HuH-7 (cell line): ENCODE measurements at places on chromosomes 3 and 15.
A peak's percentile ranks its signal among the peaks of the same experiment; 100 is the strongest.

GRCh38 chr15:42147431-42147735 is 9.1 kb downstream of the PLA2G4F start:
- no peak for DNase-seq

DNA sequence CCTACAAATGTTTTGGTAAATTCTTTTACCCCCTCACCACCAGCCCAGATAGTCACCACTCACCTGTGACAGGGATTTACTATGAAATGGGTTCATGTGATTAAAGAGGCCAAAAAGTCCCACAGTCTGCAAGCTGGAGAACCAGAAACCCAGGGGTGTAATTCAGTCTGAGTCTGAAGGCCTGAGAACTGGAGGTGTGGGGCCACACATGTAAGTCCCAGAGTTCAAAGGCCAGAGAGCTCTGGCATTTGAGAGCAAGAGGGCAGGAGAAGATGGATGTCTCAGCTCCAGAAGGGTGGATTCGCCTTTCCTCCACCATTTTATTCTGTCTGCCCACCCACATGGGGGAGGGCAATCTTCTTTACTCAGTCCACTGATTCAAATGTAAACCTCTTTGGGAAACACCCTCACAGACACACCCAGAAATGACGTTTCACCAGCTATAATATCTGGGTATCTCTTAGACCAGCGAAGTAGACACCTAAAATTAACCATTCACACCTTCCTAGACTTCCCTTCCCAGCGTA is 11.9 kb downstream of the RTP3 start:
- DNase-seq, result no peak

DNA sequence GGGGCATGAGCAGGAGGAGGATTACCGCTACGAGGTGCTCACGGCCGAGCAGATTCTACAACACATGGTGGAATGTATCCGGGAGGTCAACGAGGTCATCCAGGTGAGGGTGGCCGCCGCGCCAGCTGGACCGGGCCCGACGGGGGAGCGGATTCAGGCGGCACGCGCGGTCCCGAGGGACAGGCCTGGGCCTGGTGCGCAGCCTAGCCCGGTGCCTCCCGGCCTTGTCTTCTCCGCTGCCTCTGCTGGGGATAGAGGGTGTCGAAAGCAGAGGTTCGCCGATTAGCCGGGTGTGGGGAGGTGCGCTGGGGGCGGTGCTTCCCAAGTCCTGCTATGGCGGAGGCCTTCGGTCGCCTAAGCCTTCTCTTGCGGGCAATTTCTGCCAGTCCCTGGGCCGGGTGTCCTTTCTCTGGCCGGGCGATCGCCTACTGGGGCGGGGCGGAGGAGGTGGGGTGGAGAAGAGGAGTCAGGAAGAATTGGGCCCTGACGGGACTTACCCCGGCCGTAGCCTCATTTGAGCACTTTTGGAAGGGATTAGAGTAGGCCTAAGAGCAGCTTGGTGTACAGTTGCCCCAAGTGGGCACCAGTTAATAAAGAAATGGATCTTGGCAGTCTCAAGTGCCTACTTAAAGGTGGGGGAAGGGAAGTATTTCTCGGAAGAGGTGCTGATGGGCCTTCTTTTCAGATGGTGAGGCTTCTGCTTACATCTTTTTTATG is 940 bp downstream of the ARIH1 start:
- peak; percentile 63 for DNase-seq

DNA sequence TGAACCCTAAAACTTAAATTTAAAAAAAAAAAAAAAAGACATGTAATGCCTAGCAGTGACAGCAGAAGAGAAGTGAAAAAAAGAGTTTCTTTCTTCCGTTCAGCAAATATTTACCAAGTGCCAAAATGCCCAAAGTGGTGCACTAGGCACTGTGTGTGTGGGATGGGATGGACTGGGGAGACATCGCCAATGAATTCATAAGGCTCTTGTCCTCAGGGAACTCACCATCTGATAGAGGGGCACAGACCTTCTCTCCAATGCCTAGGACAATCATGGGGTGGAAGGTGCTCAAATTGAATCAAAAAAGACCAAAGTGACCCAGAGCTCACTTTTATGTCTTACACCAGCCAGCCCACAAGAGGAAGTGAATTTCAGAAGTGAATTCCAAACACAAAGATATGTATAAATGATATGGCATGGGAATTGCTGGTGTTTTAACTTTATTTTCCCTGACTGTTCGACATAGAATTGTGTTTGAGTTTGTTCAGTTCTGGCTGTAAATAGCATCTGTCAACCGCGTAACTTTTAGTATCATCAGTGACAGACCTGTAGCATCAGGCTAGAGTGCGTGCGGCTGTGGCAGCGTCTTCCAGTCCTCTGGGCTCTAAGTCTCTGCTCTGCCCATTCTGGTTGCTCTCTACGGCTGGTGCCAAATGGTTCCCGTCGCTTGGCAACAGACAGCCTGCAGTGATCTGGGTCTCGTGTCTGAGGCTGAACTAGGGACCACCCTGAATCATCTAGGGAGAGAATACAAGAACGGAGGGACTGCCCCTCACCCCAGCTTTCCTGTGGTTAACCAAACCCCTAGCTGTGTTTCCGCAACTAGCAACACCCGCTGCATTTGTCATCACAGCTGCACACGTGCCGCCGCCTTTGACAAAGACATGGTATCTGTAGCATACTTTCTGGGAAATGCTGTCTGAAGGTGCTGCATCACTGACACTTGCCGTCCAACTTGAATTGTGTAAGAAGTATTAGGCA is 154.0 kb upstream of the THBS1 start:
- DNase-seq, result no peak

DNA sequence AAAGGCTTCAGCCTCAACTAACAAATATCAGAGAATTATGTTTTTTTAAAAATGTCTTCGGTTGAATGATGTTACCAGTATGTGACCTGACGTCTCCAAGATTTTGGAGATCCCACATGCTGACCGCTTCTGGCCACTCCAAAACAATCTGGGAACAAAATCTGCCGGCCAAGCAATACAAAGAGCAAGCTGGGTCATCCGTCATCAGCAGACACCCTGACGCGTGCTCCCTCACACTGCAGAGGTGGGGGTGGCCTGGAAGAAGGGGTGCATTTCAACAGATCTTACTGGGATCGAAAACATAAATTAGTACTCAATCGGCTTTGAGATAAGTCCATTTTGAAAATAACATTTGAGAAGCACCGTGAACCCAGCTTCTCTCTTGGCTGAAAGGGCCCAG is 33.6 kb downstream of the HES1 start:
- no peak for DNase-seq

DNA sequence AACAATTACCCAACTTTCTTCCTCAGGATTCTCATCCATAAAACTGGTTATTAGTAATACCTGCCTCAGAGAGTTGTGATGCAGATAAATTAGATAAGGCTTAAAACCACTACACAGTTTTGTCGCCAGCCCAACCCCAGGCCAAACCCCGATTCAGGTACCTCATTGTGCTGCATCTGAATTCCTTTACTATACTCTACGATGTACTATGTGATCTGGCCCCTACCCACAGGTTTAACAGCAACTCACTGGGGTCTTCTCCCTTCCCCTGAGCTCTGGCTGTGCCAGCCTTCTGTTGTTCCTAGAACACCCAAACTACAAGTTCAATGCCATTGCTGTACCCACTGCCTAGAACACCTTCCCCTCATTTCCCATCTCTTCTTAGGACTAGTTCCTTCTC is 64.6 kb downstream of the MYO5A start:
- no peak for DNase-seq

- DNase-seq, result peak; percentile 31
Measured at GRCh38 chr15:92714077-92714476, 58.5 kb upstream of the FAM174B start.

DNA sequence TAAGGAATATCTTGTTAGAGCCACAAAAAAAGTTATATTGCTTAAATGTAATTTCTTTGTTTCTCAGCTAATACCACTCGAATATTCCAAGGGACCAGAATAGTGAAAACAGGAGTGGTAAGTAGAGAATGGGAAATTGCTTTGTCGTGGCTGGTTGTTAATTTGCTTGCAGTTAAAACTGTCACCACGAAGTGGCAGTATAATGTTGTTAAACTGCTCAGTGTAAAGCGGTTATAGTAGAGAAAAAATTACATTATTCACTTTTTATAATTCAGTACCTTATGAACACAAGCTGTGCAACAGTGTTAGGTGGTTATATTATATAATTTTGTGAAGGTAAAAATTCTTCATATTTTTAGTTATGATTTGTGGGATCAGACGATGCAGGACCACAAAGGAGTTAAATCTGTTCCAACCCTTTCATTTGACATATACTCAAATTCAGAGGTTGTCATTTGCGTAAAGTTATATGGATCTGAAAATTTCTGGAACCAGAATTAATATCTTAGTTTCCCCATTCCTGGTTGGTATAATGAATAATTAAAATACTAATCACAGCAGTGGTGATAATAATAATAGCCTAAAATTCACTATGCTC is 171.8 kb downstream of the FEZF2 start:
- peak; percentile 16 for DNase-seq

DNA sequence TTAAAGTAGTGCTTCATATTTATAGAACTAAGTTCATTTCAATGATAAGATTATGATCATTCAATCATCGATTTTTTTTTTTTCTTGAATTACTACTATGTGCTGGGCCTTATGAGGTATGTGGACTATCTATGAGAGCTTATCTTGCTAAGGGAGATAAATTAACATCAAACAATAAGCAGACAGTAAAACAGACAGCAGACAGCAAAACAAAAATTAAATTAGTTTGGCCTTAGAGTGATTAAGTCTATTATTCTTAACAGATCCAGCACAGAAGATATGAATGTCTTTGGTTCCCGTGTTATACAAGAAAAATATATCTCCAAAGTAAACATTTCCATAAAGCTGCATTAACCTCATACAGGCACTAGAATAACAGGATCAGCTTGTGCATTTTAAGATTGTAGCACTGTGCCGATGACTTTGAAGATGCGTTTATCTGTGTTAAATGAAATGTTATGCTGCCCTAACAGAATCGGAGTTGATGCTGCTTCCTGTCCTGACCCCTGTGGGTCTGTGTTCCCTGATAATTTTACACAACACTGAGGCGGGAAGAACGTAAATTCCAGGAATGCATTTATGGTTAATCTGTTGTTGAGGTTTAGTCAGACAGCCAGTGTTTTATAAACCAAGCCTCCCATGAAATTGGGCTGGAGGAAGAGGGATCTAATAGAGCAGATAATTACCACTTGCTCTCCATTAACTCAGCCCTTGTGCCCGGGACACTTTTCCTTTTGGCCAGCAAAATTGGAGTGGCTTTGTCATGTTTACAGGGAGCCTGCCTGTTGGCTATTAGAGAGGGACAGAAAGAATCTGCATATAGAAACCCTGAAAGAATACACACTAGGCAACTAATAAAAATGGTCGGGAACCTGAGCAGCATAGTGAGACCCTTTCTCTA is 80.8 kb downstream of the GHSR start:
- no peak for DNase-seq

- no peak for DNase-seq
Measured at GRCh38 chr3:14889205-14889604, 58.2 kb upstream of the NR2C2 start.

GRCh38 chr3:129614927-129615363 is 8.5 kb upstream of the PLXND1 start:
- no peak for DNase-seq

- DNase-seq, result no peak
Measured at GRCh38 chr3:185878920-185879319, 54.1 kb upstream of the IGF2BP2 start.

DNA sequence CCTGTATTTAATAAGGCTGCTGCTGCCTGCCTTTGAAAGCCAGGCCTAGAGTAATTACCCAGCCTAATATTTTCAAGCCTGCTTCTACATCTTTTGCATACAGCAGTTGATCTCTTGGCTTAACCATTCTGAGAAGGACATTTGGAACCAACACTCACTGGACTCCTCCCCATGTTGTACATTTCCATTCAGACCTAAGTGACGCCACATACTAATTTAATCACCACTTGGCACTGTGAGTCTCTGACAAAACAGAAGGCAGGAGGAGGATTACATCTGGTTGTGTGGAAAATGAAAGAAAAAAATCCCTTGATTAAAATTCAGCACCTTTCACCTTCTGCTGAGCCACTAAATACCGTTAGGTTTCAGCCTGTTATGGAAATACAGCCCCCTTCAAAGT is 102.2 kb upstream of the ARRDC4 start:
- no peak for DNase-seq

GRCh38 chr15:67456677-67457529 is 64.0 kb upstream of the C15orf61 start:
- DNase-seq, result peak; percentile 77

- DNase-seq, result no peak
Measured at GRCh38 chr3:72782521-72782920, 65.7 kb downstream of the SHQ1 start.

DNA sequence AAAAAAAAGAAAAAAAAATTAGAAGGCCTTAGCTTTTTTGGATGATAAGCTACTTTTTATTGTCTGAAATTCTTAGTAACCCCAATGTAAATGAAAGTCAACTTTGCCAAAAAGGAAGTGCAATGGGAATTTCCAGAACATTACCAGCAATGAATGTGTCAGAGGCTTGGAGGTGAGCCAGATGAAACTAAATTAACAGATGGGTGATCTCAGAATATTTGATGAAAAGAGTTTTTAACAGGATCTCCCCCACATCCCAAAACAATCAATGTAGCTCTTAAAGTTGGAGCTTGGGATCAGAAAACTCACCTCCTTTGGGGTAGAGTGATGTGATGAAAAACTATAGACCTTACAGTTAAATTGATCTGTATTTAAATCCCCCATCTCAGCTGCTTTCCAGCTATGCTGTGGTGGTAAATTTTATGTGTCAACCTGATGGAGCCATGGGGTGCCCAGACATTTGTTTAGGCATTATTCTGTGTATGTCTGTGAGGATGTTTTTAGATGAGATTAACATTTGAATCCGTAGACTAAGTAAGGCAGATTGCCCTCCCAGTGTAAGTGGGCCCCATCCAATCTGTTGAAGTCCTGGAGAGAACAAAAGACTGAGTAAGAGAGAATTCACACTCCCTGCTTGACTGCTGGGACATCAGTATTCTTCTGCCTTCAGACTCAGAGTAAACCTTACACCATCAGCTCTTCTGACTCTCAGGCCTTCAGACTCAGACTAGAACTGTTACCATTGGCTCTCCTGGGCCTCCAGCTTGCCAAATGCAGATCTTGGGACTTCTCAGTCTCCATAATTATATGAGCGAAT is 84.3 kb upstream of the TNFSF10 start:
- DNase-seq, result no peak

- no peak for DNase-seq
Measured at GRCh38 chr3:194976874-194977273, 291.2 kb downstream of the FAM43A start.
